ENCODE measurements at places on chromosomes 3 and 15.

DNA sequence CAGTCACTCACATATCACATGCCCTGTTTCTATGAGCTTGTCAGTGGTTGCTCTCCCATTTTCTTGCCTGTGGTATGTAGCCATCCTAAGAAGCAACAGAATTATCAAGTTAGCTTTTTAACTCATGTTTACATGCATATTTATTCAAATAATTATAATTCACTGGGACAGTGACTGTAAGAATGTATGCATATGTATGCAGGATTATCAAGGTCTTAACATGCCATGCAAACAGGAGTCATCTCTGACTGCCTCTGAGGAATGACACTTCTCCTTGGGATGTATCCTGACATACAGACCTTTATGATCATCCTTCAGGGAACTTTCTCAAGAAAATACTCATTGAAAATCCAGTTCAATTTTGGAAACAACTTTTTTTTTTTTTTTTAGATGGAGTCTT is 240.9 kb downstream of the CPNE4 start:
- no peak for DNase-seq

DNA sequence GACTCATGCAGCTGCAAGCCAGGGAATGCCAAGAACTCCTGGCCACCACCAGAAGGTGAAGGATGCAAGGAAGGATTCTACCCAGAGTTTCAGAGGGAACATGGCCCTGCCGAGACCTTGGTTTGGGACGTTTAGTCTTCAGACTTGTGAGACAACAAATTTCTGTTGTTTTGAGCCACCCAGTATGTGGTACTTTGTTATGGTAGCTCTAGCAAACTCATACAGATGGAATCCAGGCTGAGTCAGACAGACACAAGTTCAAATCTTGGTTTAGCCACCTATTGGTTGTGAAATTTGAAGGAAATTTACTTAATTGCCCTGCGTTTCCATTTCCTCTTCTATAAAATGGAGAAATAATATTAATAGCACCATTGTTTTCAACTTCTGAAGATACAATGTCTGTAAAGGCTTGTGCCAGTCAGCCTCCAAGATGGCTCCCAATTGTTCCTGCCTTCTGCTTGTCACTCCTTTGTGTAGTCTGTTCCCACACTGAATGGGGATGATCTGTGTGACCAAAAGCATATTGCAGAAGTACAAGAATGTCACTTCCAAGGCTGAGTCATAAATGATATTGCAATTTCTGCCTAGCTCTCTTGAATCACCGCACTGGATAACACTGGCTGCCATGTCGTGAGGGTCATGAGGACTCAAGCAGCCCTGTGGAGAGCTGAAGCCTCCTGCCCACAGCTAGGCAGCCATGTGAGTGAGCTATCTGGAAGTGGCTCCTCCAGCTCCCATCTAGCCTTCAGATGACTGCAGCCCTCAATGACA is 223.5 kb upstream of the PROK2 start:
- DNase-seq, result no peak

GRCh38 chr15:58909616-58910015 is 23.9 kb downstream of the SLTM start:
- DNase-seq, result no peak

- DNase-seq, result no peak
Measured at GRCh38 chr3:126314790-126315658, 42.2 kb downstream of the KLF15 start.

- no peak for DNase-seq
Measured at GRCh38 chr15:31934821-31935220, 95.5 kb upstream of the CHRNA7 start.

- no peak for DNase-seq
Measured at GRCh38 chr3:126713199-126713598, 9.2 kb downstream of the CHCHD6 start.

- DNase-seq, result no peak
Measured at GRCh38 chr3:42063888-42064287, 27.3 kb upstream of the TRAK1 start.

DNA sequence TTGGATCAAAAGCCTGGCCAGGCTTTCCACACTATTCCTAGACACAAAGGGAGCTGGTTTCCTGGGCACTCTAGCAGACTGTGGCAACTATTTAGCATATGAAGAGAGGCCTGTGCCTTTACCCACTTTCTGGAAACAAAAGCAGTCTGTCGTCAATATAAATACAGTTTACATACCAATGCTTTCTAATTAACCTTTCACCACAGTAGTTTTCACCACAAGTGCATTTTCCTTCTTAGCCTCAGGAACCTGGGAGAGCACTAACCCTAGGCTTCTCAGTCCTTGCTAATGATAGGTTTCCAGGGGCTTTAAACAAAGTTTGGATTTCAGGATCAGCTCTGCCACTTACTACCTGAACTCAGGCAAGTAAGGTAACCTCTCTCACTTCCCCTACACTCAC is 499.1 kb downstream of the MAGI1 start:
- DNase-seq, result no peak

GRCh38 chr3:177320765-177321247 is 123.5 kb upstream of the TBL1XR1 start:
- no peak for DNase-seq

GRCh38 chr15:81064253-81064652 is 63.5 kb downstream of the TLNRD1 start:
- no peak for DNase-seq

- DNase-seq, result no peak
Measured at GRCh38 chr3:115487968-115488367, 135.3 kb upstream of the GAP43 start.

DNA sequence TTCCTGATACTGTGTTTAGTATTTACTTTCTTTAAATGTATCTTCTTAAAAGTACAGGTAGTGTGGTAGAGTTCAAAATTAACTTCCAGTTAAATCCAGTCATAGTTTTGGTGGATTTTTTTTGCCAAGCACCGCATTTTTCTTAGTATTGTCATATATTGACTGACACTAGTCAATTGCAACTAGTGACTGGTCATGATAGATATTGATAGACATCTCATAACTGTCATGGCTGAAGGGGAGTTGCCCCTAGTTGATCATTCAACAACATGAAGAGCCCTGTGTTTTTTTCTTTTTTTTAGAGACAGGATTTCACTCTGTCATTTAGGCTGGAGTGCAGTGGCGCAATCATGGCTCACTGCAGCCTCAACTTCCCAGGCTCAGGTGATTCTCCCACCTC is 22.1 kb downstream of the RAB8B start:
- DNase-seq, result no peak

- DNase-seq, result no peak
Measured at GRCh38 chr3:120559242-120560061, 36.7 kb upstream of the NDUFB4 start.

GRCh38 chr3:123383091-123384053 is 65.5 kb downstream of the ADCY5 start:
- no peak for DNase-seq

GRCh38 chr3:194439881-194440550 is 41.0 kb upstream of the GP5 start:
- no peak for DNase-seq

DNA sequence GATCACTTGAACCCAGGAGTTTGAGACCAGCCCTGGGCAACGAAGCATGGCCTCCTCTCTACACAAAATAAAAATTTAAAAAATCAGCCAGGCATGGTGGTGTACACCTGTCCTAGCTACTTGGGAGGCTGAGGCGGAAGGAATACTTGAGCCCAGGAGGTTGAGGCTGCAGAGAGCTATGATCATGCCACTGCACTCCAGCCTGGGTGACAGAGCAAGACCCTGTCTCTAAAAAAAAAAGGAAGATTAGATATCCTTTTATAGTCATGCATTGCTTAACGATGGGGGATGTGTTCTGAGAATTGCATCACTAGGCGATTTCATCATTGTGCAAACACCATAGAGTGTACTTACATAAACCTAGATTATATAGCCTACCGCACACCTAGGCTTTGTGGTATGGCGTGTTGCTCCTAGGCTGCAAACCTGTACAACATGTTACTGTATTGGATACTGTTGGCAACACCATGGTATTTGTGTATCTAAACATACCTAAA is 12.6 kb downstream of the ALAS1 start:
- DNase-seq, result no peak

GRCh38 chr15:79032656-79033055 is 57.9 kb downstream of the RASGRF1 start:
- DNase-seq, result no peak

DNA sequence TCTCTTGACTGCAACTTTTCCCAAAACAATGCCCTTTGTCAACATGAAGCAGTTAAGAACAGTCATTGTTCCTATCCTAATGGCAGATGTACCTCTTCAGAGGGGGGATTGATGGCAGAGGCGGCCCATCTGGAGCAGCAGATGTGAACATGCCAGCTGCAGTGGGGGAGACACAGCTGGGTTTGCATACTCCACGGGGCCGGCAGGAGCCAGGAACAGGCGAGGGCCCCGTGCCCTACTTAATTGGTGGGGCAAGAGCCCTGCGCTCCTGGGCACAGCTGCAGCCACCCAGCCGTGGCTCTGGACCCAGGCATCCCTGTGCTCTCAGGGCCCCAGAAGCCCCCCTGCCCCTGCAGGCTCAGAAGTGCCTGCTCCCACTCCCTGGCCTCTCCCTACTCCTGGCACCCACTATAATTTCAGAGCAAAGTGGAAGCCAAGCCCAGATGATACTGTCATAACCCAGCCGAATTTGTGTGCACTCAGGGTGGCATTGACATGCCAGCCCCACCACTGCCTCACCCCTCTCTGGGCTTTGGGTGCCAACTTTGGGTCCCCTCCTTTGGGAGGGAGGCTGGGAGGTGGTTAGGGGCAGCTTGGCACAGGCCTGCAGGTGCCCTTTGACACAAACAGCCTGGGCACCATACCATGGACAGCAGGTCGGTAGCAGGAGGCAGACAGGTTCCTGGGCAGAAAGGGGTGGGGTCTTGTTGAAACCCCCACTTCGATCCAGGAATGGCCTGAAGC is 34.6 kb downstream of the ROPN1B start:
- no peak for DNase-seq

DNA sequence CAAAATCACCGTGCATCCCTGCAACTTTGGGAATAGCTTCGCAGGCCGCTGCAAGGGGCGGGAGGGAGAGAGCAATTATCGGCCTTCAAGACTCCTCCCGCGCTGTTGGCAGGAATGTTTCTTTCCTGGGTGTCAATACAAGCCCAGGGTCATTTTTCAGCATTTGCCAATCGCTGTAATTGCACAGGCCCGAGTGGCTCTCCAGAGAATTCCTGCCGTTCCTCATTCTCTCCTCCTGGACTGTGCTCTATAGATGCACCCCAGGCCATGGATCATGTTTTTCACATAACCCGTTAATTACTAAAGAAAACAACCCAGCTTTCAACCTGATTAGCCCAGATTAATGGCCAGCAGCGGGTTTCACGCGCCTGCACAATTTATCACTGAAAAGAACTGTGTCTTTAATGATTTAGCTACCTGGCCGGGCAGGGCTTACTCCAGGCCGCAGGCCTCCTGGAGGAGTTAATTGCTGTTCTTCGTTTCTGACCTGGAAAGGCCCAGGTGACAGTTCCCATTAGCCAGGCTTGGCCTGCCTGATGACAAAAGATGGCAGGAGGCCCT is 144.3 kb downstream of the OPA1 start:
- no peak for DNase-seq

DNA sequence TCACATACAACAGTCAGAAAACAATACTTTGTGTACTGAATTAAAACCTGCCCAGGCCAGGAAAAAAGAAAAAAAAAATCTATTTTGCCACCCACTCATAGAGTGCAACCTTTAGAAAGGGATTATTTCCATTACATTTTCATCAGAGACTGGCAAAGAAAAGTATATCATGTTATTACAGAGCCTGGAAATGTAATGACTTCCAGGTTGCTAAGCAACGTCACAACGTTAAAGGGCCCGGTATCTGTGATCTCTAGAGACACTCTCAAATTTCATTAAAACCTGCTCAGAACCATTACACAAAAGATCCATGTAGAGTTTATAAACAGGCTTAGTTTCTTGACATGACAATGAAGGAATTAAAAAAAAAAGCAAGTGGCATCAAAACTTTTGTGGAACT is 170.5 kb downstream of the CTNNB1 start:
- DNase-seq, result no peak

DNA sequence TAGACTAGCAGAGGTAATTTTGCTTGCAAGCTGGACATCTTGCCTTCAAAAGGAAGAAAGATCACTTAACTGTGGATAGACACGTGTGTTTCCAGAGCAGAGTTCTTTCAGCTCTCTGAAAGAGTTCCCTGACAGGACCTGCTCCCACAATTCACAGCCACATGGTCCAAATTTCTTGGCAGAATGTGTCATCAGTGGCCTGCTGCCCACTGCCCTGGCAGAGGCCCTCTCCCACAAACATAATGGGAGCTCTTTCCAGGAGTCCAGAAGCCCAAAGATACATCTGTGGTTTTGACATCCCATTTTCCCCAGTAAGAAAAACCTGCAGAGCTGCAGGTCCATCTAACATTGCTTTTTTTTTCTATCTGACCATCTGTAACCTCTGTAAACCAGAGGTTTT is 48.3 kb downstream of the SERPINI1 start:
- DNase-seq, result no peak

DNA sequence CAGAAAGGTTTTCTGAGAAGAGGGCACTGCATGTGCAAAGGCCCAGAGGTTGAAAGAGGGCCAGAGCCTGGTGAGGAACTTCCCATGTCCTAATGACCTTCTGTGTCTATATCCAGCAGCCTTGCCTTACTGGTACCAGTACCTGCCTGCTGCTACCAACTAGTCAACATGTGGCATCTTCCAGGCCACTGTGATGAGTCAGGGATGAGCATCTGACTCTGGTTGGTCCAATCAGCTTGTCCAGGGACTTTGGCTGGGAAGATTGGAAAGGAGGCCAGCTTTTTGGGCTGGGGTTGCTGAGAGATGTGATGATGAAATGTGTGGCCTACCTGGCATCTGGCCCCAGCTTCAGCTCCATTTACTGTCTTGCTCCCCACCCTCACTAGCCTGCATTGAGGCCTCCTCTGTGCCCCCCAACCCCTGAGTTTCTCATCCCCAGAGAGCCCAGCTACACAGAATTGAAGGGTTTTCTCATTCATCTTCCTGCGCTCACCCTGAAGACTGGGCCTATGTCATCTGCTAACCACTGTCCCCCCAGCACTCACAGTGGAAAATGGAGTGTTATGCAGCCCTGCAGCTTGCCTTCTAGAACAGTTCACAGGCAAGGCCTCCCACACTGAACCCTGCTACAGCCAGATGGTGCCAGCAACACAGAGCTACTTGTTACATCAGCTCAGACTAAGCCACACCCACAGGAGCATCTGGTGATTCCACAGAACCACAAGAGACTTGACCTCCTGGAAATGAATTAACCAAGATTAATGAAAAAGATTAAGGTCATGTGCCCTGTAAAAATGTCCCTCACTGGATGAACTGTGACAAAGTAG is 1.3 kb upstream of the TWF2 start:
- DNase-seq, result no peak

- DNase-seq, result no peak
Measured at GRCh38 chr3:15390460-15390859, 36.9 kb downstream of the METTL6 start.

- no peak for DNase-seq
Measured at GRCh38 chr15:40901053-40901443, 6.8 kb downstream of the VPS18 start.

DNA sequence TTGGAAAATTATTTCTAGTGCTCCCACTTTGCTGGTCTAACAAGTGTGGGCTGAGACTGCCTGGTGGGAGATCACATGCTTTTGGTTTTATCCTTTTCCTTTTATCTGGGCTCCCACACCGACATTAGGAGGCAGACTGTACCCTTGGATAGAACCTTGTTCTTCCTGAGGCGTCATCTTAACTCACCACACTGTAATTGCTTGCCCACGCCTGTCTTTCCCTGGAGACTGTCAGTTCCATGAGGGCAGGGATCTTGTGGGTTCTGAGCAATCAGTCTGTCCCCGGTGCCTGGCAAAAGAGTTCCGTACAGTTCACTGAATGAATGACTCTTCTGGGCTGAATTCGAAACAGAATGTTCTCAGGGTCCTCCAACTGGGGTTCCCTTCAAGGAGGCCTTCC is 124.6 kb upstream of the ABHD17C start:
- DNase-seq, result no peak
